ENCODE measurements at places on chromosomes 16 and 17.

GRCh38 chr16:2155977-2156848, 631 bp downstream of the TRAF7 start:
- no peak for DNase-seq

- DNase-seq, result no peak
Measured at GRCh38 chr17:230395-230770, 48.9 kb upstream of the DOC2B start.

GRCh38 chr17:76262732-76263344, 2.3 kb upstream of the UBALD2 start:
- DNase-seq, result no peak

DNA sequence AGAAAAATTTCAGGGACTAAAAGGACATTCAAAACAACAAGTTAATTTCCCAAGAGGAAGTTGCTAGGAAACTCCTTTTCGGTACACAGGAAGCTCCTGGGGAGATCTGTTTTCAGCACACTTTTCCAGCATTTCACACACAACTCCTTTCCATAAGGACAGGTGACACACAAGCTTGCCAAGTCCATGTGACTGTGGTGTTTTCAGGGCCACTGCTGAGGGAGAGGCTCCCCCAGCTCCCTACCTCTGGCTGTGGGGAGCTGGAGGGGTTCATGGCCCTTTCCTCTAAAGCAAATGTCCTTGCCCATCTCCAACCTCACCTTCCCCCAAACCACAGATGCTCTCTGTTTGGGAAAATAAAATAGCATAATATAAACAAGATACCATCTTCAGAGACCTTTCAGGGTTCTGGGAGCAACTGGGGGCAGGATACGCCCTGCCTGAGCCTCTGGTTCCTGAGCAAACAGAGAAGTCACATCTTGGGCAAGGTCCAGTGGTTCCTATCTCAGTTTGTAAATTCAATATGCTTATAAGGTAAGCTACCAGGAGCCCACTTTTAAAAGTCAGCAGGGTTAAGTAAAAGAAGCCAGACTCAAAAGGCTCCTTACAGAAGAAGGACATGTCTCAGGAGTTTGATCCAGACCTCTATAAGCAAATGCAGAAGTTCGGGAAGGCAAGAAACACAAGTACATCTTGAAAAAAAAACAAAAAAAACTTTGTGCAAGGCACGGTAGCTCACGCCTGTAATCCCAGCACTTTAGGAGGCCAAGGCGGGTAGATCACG, 3.0 kb downstream of the PDZD9 start:
- no peak for DNase-seq

GRCh38 chr16:14334366-14335080, 263.4 kb downstream of the MRTFB start:
- DNase-seq, result no peak

GRCh38 chr16:19153876-19154275, 14.2 kb upstream of the SYT17 start:
- DNase-seq, result peak; percentile 56

DNA sequence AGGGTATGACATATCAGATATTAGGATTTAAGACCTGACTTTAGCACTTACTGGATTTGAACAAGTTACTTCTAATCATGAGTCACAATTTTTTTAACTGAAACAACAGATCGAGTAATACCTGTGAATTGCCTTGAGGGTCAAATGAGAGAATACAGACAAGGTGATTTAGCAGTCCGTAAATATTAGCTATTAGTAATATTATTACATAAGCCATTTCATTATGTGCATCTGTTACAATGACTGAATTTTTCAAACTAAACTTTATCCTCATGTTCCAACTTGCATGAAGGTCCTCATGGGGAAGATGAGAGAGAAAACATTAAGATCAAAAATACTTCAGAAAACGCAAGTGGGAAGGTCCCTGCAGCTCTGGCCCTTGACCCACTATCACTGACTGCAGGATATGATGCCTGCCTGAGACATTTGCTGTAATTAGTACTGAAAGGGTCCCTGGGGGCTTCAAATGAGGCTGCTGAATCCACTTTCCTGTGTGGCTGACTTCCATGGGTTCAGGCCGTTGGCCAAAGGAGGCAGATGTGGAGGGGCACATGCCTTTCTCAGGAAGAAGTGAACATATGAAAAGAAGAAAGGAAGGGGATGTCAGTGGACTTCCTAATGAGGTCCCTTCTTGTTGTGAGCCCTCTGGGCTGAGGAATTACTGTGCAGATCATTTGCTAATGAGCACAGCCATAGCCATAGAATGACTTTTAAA, 441.7 kb downstream of the CDH11 start:
- no peak for DNase-seq

- no peak for DNase-seq
Measured at GRCh38 chr17:38353086-38353604, 1.5 kb downstream of the SOCS7 start.

- DNase-seq, result peak; percentile 62
Measured at GRCh38 chr16:80803339-80804055, 901 bp downstream of the CDYL2 start.

DNA sequence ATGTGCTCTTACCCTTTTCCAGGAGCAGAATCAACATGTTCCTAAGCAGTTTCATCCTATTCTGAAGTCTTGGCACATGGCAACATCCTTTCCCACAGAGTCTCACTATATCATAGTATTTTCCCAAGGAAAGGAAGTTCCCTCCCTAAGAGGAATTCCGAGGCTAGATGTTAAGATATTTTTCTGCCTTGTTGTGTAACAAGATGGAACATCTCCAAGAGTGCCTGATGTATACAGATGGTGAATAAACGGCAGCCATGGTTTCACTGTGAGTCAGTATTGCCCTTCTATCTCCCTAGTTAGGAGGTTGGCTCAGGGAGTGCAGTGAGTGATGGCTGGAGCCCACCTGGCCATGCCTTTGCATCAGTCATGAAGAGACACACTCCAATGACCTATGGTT, 48.2 kb downstream of the SPACA3 start:
- no peak for DNase-seq

GRCh38 chr17:80243526-80244433, 16.9 kb upstream of the RNF213 start:
- no peak for DNase-seq

DNA sequence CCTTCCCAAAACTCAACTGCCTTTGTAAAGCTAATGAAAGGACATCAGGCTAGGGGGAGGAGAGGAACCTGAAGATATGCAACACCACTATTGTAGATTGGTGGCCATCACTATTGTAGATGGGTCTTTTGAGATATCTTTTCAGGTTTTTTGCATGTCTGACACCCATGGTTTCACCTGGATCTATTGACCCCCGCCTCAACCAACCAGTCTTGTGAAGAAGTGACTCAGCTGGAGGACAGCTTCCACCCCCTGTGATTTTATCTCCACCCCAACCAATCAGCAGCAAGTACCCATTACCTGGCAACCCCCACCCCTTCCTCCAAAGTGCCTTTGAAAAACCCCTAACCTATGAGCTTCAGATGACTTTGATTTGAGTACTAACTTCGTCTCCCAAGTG, 382.6 kb upstream of the GOT2 start:
- DNase-seq, result no peak

DNA sequence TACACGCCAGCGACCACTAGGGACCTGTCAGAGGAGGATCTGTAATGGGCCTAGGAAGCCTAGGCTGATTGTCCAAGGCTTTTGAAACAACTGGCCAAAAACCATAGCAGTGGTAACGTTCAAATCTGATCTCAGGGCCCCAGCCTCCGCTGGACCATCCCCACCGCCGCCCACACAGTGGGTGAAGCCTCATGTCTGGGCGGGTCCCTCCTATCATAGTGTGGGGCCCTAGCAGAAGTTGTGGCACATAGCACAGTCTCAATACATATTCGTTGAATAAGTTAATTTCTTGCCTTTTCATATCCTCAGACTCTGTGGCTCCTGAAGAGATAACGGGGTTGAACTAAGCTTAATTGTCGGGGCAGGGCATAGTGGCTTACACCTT, 818 bp downstream of the DPH1 start:
- DNase-seq, result no peak

GRCh38 chr17:6603744-6604325, 36.7 kb downstream of the KIAA0753 start:
- DNase-seq, result no peak

DNA sequence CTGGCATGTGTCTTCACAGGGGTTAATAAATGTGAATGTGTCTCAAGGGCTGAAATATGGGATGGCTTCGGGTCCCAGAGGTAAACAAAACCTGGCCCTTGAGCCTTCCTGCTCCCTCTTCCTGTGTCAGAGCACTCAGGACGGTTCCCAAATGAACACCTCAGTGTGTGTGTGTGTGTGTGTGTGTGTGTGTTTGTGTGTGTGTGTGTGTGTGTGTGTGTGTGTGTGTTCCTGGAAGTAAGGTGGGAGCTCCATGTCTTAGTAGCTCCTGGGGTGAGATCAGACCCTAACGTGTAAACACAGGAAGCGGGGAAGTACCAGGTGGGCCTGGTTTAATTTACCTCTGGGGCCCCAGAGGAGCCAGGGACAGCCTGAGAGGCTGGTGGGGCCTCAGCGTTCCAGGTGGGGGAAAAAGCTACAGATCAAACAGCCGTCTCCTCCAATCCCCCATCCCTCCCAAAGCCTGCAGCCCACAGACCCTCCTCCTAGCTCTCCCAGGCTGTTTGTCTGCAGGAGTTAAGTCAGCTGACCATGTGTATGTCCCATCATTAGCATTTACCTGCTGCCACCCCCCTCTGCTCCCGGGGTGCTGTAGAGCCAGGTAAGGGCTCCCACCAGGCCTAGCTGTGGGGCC, 6.1 kb downstream of the KIF19 start:
- no peak for DNase-seq

DNA sequence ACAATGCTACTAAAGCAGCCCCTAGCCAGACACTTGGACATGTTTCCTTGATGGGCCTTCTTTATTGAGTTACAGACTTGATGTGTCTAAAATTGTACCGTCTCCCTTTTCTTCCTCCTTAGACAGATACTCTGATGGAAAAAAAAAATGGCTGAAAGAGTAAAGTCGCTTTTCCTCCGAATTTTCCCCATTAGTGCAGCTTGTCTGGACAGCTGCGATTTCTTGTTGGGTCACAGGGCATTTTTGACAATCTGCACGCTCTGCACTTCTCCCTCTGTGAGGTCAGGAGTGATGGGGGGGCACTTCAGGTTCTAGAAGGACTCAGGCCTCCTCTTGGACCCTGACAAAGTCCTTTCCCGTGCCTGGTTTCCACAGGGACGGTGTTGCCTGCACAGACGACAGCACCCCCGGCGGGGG, 968 bp upstream of the PRKAR1A start:
- no peak for DNase-seq

DNA sequence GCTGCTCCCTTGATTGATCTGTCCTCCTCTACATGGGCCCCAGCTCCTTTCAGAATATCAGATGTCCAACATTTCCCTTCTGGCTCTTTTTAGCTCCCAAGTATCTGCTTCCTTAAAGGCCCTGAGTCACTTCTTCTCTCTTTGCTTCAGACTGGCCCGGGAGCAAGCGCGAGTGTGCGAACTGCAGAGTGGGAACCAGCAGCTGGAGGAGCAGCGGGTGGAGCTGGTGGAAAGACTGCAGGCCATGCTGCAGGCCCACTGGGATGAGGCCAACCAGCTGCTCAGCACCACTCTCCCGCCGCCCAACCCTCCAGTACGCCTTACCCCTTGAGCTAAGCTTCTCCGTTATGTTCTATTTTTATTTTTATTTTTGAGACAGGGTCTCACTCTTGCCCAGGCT, 12.3 kb downstream of the CNTROB start:
- no peak for DNase-seq

DNA sequence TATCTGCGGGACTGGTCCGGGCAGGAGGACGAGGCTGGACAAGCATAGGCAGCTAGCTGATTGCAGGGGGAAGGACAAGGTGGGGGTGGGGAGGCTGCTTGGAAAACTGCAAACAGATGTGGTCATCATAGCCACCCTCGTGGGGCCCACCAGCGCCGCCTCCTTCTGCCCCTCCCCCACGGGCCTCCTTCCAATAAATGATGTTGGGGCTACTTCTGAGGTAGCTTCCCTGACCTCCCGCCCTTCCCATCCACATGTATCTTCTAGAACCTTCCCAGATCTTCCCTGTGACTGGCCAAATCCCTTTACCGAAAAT, 12.3 kb upstream of the CDC42EP4 start:
- no peak for DNase-seq

DNA sequence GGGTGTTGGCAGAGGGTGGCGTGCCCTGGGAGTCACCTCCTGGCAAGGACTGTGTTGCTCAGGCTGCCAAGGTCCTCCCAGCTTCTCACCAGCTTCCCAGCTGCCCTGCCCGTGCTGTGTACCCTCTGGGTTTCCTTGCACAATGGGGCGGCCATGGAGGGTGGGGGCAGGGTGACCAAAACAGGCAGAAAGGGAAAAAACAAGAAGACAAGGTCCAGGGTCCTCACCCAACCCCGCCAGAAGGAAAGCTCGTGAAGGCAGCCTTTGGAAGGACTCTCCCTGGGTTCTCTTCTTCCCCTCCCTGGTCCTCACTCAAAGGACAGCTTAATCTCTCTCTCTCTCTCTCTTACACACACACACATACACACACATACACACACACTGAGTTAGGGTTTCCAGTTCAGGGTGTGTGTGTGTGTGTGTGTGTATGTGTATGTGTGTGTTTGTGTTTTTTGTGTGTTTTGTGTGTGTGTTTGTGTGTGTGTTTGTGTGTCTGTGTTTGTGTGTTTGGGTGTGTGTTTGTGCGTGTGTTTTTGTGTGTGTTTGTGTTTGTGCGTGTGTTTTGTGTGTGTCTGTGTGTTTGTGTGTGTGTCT, 2.0 kb downstream of the SLC13A5 start:
- DNase-seq, result no peak

DNA sequence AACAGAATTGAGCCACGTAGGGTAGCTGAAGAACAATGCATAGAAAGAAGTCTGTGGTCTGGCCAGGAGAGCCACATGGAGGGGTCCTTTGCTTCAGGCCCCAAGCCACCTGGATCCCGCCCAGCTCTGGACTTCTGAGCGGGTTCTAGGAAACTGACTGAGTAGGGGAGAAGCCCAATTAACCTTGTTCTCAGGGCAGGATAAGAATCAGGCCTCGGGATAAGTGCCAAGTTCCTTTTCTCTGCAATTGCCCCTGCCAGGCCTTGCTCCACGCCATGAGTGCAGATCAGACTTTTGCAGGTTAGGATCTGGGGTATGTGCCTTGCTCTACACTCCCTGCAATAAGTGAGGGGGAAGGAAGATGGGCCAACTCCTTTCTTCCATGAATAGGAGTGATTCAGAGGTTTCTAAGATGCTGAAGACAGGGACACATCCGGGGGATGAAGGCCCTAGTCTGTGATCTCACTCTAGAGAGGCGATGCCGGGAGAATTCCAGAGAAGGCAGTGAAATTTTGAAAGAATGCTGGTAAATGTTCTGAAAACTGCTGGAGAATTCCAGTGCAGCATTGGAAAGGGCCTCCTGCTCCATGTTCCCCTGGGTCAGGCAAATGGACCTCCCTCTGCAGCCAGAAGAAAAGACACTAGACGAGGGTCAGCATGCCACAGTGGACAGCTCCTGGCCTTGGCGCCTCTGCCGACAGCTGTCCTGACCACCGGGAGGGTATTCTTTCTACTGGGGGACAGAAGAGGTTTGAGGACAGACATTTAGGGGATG, 5.8 kb downstream of the NEUROD2 start:
- DNase-seq, result no peak

Measured in HEK293T (cell line).